ENCODE measurements at places on chromosomes 7 and 10.

DNA sequence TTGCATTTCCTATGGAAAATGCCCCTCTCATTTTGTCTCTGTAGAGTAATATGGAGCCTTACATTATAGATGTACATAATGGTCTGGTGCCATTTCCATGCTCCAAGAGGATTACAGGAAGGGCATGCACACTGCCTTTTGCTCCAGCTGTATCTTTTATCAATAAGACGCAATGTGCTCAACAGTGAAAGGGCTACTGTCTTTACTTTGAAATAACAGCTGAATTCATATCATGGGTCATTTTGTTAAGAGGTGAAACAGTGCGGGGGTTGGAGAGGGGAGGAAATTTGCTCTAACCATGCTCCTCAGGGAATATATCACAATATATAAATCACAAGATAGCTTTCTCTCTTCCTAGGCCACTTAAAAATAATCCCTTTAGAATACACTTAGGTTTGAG lies 77.7 kb downstream of the ICA1 start:
- DNase-seq = no peak

DNA sequence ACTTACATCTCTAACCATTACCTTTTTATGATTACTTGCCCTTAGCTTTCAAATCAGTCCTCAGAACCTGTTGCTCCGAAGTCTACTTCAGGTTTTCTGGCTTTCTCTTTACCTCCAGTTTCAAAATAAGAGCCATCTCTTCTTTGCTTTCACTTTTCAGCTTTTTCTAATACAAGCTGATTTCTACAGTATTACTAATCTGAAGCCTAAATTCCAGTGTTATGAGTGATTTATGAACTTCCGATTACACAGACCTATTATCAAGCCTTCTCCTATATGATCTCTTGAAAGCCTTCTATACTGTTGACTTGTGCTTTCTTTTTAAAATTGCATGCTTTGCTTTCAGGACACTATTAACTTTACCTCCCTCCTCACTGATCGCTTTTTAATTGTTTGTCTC lies 1307.8 kb upstream of the CELF2 start:
- no peak for DNase-seq

- DNase-seq = no peak
Observed at GRCh38 chr7:144907577-144907976, 71.7 kb upstream of the TPK1 start.

- DNase-seq = no peak
Observed at GRCh38 chr7:16889851-16890415, 8.2 kb upstream of the AGR3 start.

GRCh38 chr7:43694399-43694748 lies 34.9 kb downstream of the COA1 start:
- no peak for DNase-seq

DNA sequence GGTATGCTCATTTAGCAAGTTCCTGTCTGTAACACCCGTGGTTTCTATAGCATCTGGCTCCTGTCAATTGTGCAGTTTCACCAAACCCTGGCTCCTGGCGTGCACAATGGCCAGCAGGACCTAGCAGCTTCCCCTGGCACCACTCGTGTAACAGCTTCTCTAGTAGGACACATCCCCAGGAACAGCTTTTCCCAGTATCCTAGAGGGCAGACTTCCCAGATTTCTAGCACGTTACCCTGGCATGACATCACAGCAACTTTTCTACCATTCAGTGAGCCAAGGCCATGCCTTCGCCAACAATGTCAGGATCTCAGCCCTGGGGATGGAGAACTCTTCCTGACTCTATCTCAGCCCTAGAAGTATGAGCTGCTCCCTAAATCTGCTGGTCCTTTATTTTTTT lies 6.5 kb downstream of the YME1L1 start:
- DNase-seq = no peak

DNA sequence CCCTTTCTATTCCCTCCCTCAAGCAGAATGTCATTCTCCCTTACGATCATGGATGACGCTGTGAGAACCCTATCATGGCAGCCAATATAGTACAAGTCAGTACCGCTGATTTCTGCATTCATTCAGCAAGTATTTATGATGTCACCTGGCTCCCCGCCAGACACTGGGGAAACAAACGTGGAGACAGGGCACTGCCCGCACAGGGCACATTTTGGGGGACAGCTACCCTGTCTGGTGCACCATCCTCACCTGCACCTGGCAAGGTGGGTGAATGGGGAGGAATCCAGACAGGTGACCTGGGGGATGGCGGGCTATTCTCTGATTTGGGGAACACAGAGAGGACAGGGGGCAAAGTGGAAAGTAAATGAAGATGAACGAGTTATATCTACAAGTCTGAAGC lies 28.4 kb downstream of the MKI67 start:
- DNase-seq = no peak

DNA sequence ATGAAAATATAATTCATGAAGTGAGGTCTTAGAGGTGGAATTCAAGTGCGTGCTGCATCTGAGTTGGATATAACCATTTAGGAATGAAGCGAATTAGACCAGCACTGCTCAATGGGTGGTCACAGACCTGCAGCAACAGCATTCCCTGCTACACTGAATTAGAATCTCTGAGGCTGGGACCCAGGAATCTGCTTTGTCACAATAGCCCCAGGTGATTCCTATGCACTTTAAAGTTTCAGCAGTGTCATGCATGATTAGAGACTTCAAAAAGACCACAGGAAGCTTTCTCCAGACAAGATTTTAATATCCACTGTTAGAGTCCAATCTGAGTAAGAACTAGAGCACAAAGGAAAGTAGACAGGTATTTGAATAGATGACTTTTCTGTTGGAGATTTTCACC lies 352.8 kb upstream of the VSTM2A start:
- DNase-seq = no peak

GRCh38 chr10:101285519-101286070 lies 56.3 kb upstream of the LBX1 start:
- no peak for DNase-seq

GRCh38 chr10:117690359-117690758 lies 147.8 kb downstream of the EMX2 start:
- DNase-seq = no peak

GRCh38 chr10:122725768-122726167 lies 26.1 kb upstream of the C10orf120 start:
- DNase-seq = no peak
